Activated CD8-positive, alpha-beta memory T cell treated with anti-CD3 and anti-CD28 coated beads for 1 hour (primary cell): ENCODE measurements at places on chromosomes 11 and 22.
A peak's percentile ranks its signal among the peaks of the same experiment; 100 is the strongest.

DNA sequence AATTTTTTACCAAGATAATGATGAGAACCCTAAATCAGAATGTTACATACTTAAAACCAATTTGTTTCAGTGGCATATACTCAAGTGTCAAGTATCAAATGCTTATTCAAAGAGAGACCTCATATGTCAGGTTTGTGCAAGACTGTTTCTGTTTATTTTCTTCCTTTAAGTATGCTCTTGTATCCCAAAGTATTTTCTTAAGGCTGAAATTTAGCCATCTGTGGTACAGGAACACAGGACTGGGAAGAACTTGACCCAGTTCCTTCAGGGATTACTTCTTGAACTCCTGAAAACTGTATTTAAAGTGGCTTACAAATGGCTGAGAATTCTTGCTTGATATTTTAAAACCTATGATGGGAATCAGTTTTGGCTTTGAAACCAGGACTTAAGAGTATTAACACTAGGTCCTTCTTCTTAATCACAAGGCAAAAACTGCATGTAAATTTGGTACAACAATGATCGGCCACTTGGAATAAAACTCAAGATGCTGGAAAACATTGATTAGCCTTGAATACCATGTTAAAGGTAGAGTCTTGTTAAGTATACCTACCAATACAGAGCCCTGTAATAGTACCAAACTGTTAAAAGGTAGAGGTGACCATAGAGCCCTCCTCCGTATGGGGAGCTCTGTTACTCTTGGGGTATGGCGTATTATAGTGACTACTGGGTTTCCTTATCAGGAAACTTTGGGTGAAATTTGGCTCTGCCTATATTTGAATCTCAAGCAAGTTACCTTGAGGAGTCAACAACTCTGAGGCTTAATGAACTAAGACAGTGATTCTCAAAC is 95.9 kb downstream of the BLID start:
- no peak for DNase-seq

DNA sequence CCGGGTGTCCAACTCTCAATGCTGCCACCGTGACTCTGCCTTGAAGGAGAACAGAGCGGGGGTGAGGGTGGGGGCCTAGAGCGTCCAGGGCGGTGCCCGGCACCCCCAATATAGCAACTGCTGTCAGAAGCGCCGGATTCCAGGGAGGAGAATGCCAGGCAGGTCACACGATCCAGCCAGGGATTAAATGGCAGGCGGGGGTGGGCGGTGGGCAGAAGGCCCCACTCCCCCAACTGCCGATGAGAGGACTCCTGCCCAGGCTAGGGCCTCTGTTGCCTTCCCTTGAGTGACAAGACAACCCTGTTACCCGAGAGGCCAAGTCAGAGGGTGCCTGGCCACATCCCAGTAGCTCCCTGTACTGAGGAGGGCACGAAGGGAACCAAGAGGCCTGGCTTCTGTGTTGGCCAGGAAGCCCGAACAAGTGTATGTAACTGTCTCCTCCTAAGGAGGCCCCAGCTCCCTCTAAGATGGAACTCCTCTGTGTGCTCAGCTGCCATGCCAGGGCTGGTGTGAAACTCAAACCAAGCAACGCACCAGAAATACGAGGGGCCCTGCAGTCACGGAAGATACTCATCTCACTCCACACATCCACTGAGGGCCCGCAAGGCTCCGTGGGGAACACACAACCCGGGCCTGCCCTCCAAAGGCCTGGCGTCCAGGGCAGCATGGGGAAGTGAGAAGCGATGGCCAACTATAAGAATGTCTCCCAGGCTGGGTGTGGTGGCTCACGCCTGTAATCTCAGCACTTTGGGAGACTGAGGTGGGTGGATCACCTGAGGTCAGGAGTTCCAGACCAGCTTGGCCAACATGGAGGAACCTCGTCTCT is 3.0 kb downstream of the PACSIN3 start:
- DNase-seq, result no peak

- no peak for DNase-seq
Observed at GRCh38 chr11:109971184-109971523, 122.0 kb upstream of the ZC3H12C start.

DNA sequence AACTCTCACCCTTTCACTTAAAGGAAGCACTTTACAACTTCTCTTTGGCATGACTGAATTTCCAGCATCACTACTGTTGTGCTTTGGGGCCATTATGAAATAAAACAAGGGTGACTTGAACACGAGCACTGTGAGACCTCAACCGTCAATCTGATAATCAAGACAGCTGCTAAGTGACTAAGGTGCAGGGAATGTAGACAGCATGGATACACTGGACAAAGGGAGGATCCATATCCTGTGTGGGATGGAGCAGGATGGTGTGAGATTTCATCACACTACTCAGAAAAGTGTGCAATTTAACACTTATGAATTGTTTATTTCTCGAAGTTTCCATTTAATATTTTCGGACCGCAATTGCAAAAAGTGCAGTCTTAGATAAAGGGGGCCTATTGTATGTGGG is 16.1 kb upstream of the EXPH5 start:
- DNase-seq, result no peak

- no peak for DNase-seq
Observed at GRCh38 chr11:44559207-44559939, 6.1 kb upstream of the CD82 start.

DNA sequence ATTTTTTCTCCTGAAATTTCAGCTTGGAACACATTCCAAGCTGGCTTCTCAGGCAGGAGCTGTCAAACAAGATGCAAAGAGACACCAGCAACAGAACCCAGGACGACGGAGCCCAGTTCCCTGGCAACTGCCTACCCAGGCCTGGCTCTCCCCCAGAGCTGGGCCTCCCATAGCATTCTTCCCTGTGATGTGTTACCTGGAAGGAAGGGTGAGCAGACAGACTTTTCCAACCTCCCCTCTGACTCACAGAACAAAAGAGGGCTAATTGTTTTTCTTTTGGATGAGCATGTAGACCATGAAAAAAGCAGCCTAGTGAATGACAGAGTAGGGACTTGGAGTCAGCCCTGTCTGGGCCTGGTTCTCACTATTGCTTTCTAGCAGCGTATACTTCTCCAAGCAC is 55.3 kb upstream of the BMAL1 start:
- no peak for DNase-seq

GRCh38 chr11:44834846-44835245 is 108.1 kb downstream of the TSPAN18 start:
- DNase-seq, result no peak

DNA sequence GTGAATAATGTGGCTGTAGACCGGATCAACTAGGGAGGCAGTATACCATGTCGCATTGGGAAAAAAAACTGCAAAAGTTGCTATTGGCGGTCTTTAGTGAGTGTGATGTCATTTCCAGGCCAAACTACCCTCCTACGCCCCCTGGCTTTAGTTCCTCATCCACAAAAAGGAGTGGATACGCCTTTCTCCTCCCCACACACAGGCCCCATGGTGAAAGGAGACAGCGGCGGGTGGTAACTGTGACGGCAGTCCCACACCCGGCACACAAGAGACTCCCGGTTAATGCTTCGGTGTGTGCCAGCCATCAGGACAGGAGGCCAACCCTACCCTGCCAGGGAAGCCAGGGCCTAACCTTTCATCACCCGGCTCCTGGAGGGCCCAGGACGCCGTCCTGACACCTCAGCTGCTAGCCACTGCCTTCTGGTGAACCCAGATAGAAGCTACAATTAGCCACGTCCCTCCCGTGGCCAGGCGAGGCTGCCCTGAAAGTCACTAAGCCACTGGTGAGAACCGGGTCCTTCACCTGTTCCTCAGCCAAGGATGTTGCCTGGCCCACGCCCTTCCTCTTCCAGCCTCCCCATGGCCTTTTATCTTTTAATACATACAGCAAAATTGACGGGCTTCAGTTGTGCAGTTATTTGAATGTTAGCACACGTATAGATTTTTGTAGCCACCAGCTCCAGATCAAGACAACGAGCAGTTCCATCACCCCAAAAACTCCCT is 10.8 kb downstream of the TP53I11 start:
- no peak for DNase-seq

DNA sequence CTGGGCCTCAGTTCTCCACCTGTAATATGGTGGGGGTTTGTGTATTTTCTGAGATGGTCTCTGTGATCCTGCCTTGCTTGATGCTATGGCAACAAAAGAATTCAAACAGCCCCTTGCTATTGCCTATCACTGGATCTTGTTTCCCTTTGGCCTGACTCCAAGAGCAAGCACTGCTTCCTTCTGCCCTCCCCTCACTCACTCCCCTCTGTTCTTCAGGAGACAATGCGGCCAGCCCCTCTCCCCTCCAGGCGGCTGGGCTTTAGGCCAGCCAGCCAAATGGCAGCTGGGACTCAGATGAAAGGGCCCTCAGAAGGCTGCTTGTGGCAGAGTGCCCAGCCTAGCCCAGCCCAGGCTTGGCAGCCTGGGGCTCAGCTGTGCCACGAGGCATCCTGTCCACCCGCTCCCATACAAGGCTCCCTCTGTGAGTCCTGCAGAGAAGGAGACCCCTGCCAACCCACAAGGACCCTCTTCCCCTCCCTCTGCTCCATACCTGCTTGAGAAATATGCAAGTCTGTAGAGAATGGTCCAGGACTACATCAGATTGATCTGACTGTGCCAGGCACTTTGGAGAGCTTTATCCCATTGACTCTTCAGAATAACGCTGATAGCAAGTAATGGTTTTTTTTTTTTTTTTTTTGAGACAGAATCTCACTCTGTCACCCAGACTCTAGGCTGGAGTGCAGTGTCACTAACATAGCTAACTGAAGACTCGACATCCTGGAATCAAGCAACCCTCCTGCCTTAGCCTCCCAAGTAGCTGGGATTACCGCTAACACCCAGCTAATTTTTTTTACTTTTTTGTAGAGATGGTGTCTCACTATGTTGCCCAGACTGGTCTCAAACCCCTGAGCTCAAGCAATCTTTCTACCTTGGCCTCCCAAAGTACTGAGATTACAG is 7.6 kb upstream of the KCTD14 start:
- DNase-seq, result no peak

DNA sequence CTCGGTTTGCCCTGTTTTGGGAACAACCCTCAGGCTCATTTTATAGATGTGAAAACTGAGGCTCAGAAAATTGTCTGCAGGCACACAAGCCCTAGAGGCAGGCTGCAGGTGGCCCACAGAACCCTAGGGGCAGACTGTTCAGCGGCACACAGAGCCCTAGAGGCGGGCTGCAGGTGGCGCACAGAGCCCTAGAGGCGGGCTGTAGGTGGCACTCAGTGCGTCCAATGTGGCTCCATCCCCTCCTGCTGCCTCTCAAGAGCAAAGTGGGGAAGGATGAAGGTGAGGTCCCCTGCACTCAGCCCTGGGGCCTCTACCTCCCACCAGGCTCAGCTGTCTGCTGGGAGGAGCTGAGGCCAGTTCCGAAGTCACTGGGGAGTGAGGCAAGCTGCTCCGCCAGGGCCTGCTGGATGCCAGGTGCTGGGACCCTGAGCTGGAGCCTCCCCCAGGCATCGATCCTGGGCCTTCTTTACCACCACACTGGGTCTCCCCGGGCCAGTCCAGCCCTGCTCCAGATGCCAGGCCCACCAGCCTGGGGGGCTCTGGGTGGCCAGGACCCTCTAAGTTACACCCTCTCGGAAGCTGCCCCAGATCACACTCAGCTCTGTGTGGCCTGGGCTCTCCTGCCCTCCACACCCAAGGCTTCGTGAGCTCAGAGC is 2.3 kb downstream of the ACY3 start:
- DNase-seq, result peak; percentile 34

- DNase-seq, result no peak
Observed at GRCh38 chr11:117045196-117045595, 53.0 kb downstream of the SIK3 start.

GRCh38 chr11:113163291-113164030 is 150.9 kb upstream of the TTC12 start:
- DNase-seq, result no peak

GRCh38 chr11:8091721-8092120 is 10.7 kb downstream of the TUB start:
- DNase-seq, result no peak

- no peak for DNase-seq
Observed at GRCh38 chr11:63907808-63908530, 9.0 kb downstream of the RCOR2 start.

- no peak for DNase-seq
Observed at GRCh38 chr22:43202756-43203410, 15.9 kb upstream of the TTLL12 start.

DNA sequence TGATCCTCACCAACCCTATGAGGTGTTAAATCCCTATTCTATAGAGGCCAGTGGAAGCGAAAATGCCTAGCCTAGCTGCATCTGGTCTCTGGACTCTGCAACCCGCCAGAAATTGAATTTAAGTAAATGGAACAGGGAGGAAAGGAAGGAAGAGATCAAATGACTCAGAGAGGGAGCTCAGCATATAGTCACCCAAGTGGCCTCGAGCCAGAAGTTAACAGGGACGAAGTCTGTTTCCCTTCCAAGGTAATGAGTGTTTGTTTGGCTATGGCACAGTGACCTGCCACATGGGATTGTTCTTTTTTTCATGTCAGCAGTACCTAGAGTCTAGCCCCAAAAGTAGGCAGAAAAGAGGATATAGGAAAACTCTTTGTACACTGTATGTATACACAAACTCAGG is 66.3 kb downstream of the PAK1 start:
- no peak for DNase-seq

DNA sequence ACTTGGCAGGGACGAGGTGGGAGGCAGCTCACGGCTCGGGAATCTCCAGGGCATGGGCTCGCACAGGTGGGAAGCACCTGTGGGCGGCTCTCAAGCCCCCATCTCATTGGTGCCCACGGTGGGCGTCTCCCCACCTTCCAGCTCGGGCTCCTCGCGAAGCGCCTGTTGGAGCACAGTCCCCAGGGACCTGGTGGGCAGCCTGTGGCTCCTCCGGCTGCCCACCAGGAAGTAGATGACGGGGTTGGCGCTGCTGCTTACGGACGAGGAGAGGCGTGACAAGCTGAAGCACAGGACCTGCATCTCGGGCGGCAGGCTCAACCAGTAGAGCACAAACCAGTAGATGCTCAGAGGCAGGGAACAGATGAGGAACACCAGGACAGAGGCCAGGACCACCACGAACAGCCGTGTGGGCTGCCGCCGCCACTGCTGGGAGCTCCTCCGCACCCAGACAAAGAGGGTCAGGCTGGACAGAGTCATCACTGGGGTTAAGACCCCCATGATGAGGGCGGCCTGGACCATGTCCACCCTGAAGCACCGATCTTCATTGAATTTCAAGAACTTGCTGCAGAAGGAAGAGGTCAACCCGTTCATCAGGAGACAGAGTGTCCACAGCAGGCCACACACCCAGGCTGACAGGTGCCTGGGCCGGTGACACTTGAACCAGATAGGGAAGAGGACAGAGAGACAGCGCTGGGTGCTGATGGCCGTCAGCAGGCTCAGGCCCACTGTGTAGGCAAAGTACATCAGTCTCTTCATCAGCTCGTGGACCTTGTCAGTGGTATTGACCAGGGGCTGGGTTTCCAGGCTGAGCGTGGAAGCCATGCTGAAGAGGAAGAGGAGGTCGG is 633 bp downstream of the MRGPRD start:
- no peak for DNase-seq

GRCh38 chr11:61828629-61829407 is 718 bp downstream of the FADS2 start:
- DNase-seq, result no peak
